ENCODE measurements at places on chromosomes 16 and 17.

- no peak for DNase-seq
These were observed 2.5 kb downstream of the KRT32 start for GRCh38 chr17:41464682-41465081.

DNA sequence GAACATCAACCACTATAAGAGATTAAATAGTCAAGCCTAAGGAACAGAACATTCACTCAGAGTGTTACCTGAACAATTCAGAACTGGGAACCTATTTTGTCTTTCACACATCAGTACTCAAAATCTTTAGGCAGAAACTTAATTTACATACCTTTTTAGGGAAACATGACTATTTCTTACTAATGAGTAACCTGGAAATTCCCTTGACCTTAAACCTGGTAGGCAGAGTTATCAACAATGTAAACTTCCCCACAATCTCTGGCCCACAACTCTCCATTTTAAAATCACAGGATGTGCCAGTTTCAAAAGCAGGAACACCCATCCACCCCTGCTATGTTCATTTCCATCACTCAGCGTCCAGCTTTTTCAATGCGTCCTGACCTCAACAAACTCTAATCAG, 132.9 kb upstream of the ANKFN1 start:
- no peak for DNase-seq

DNA sequence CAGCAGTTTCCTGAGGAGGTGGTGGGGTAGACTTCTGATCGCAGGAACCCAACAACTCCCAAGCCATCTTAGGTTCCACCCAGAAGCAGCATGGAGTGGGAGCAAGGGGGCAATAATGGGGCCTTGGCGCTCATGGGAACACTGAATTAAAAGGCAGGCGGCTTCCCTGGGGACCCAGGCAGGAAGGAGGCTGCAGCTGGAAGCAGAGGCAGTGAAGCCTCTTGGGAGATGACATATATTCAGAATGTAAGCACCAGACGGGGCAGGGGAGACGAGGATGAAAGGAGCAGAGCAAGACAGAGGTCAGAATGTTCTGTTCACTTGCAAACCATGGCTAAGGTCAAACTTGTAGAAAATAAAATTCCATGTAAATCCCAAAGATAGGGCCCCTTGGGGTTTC, 2.9 kb downstream of the HIGD1B start:
- no peak for DNase-seq

DNA sequence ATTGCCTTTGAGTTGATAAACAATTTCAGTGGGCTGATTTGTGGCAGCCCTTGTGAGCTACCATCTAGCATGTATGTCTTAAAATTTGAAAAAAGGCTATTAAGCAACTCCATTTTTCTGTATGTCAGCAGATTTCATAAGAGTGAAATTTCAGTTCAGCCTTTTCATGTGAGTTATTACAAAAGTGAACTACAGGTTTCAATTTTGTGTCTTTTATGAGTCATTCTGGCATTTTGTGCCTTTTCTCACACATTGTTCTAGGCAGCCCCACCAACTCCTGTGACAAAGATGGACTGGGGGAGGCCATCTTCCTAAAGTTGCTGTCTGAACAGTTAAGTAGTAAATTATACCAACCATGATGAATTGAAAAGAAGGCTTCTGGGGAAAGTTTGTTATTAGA, 52.1 kb downstream of the USP10 start:
- DNase-seq = no peak

- DNase-seq = no peak
These were observed 13.2 kb downstream of the CMTM3 start for GRCh38 chr16:66617728-66618127.
